ENCODE measurements at places on chromosomes 6 and 20. TPM values are rescaled to one million over a fixed set of nuclear protein-coding genes. Genes with fewer than 3 reads are reported as not detected.

DZANK1 gene
- total RNA-seq = 0.85 TPM

PDE7B gene
- 58.1 TPM for total RNA-seq

SAMD10 gene
- total RNA-seq = 0.28 TPM

EGFL8 gene
- 0.57 TPM for total RNA-seq

EPPIN gene
- not detected for total RNA-seq

SCP2D1 gene
- total RNA-seq = not detected

TRIM38 gene
- total RNA-seq = 8.1 TPM

NHLRC1 gene
- 1.8 TPM for total RNA-seq

TTLL9 gene
- total RNA-seq = under 0.01 TPM

HSPA12B gene
- 0.46 TPM for total RNA-seq

All from smooth muscle cell of bladder (primary cell).